Nucleus accumbens (tissue), 56 donors: ENCODE measurements at places on chromosomes 13 and 19.
A peak's percentile ranks its signal among the peaks of the same experiment; 100 is the strongest.

- DNase-seq: no peak
Measured at GRCh38 chr13:69094485-69094884, 1013.1 kb upstream of the ATXN8OS start.

- peak; percentile 40 for DNase-seq
Measured at GRCh38 chr13:113034451-113035212, 65.6 kb downstream of the MCF2L start.

DNA sequence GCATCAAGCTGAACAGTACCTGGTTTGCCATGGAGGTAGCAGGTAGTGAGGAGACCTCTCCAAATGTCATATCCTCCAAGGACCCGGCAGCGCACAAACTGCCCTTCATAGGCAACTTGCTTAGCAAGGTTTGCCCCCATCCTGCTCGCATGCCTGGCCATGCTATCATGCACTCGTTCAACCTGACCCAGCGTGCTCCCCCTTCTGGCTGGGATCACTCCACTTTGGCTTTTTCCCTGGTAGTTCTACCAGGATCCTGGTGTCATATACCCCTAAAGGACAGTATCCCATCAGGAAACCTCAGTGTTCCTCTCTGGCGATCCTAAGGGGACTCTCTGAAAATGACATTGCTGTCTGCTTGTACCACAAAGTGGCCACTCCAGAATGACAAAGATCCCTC lies 38.6 kb upstream of the ZNF30 start:
- no peak for DNase-seq

DNA sequence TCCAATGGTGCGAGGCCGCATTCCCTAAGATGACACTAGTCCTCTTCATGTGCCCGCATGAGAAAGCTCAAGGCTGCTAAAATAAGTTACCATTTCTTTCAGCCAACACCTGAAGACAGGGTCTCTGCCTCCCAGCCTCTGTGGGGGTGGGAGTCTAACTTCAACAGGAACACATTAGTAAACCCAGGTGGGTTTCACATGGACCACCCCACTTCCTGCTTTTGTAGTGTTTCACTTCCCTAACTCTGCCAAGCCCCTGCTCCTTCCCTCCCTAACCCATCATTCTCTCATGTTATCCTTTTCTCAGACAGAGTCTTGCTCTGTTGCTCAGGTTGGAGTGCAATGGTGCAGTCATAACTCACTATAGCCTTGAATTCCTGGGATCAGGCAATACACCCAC lies 783.6 kb downstream of the UQCRFS1 start:
- DNase-seq: no peak

- no peak for DNase-seq
Measured at GRCh38 chr19:13023656-13024055, 28.4 kb downstream of the NFIX start.

DNA sequence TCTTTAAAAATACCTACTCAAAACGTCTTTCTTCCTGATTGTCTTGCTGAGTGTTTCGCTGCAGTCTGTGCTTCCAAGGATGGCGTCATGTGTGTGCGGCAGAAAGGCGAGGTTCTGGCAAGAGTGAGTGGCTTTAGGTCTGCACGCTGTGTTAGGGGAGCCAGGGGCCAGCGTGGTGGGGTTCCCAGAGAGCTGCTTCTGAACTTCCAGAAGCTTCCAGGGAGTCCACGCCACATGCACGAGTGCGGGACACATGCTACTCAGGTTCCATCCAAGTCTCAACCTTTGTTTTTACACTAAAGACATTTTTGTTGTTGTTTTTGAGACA lies 67.9 kb downstream of the ATP11A start:
- DNase-seq: no peak

DNA sequence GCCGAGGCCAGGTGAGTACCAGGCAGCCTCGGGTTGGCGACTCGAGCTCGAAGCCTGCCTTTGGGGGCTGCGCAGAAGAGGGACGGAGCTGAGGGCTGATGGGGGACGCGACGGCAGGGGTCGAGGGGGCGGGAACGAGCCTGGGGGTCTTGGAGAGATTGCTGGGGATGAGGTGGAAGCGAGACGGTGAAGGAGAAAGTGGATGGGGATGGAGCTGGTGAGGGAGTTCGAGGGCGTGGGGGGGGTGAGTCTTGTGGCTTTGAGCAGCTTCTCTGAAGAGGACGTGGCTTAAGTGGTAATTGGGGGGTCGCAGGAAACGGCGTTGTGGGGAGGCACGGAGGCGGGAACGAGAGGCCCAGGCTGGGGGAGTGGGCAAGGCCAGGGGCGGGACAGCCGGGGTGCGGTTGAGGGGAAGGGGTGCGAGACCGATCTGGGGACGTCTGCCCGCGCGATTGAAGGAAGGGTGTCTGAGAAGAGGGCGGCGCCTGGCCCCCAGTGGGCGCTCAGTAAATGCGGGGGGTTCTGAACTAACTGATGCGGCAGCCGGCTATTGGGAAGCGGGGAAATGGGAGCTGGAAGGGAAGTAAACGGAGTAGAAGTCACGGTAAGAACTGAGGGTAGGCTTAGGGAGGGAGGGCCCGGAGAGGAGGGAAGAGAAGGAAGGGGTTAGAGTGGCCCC lies 426 bp downstream of the MYO9B start:
- peak; percentile 43 for DNase-seq

- no peak for DNase-seq
Measured at GRCh38 chr13:97505017-97505416, 71.0 kb downstream of the RAP2A start.

DNA sequence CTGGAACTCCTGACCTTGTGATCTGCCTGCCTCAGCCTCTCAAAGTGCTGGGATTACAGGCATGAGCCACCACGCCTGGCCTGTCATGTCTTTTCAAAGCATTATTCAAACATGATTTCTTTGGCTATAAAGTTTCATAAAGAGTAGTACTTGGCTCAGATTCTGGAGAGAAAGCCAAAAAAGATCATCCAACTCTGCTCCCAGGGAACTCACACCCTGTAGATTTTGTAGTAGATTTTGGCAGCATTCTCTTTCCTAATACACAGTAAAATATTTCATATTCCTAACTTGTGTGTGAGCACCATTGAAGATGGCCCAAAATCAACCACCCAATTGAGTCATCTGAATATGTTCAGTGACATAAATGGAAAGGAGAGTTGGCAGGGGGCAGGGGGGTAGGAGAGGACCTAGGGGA lies 48.4 kb downstream of the CAB39L start:
- no peak for DNase-seq

- peak; percentile 3 for DNase-seq
Measured at GRCh38 chr19:55189403-55189835, 9.3 kb upstream of the SYT5 start.

DNA sequence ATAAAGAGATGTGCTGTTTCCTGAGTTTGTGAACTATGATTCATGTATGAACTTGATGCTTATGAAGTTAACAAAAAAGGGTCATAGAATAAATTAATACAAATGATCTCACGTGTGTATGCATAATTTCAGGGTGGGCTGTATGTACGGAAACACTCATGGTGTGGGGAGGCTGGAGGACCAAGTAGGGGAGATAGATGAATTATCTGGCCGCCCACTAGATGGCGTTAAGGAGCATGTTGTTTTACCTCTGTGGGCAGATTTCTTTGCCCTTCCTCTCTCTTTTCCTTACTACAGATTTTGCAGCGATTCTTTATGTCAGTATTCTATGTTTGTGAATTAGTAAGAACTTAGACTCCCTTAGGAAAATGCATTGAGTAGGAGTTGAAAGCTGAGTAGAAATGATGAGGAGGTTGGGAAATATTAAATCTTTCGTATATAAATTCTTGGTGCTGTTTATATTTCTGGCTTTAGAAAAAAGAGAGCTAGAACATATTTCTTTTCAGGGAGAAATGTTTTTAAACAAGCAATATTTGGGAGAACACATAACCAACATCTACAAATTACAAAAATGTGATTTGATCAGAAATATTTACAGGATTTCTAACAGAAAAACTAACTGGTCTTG lies 47.4 kb upstream of the TMTC4 start:
- peak; percentile 16 for DNase-seq

DNA sequence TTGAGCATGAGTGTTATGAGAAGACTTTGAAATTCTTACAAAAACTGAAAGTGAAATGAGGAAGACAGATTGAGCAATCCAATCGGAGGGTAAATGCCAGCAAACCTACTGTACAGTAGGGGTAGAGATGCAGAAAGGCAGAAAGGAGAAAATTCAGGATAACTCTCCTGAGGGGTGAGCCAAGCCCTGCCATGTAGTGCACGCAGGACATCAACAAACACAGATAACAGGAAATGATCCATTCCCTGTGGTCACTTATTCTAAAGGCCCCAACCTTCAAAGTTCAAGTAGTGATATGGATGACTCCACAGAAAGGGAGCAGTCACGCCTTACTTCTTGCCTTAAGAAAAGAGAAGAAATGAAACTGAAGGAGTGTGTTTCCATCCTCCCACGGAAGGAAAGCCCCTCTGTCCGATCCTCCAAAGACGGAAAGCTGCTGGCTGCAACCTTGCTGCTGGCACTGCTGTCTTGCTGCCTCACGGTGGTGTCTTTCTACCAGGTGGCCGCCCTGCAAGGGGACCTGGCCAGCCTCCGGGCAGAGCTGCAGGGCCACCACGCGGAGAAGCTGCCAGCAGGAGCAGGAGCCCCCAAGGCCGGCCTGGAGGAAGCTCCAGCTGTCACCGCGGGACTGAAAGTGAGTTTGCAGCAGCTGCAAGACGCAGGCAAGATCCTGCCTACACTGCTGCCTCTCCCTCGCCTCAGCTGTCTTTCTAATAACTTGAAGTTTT lies at the start of gene TNFSF13B:
TNFSF13B (plus strand) TSS at position 118 of the 728 bp plus-strand sequence; CDS start at position 296, 178 bp downstream.
- DNase-seq: no peak

- DNase-seq: no peak
Measured at GRCh38 chr13:111080642-111081041, 34.5 kb upstream of the ARHGEF7 start.

DNA sequence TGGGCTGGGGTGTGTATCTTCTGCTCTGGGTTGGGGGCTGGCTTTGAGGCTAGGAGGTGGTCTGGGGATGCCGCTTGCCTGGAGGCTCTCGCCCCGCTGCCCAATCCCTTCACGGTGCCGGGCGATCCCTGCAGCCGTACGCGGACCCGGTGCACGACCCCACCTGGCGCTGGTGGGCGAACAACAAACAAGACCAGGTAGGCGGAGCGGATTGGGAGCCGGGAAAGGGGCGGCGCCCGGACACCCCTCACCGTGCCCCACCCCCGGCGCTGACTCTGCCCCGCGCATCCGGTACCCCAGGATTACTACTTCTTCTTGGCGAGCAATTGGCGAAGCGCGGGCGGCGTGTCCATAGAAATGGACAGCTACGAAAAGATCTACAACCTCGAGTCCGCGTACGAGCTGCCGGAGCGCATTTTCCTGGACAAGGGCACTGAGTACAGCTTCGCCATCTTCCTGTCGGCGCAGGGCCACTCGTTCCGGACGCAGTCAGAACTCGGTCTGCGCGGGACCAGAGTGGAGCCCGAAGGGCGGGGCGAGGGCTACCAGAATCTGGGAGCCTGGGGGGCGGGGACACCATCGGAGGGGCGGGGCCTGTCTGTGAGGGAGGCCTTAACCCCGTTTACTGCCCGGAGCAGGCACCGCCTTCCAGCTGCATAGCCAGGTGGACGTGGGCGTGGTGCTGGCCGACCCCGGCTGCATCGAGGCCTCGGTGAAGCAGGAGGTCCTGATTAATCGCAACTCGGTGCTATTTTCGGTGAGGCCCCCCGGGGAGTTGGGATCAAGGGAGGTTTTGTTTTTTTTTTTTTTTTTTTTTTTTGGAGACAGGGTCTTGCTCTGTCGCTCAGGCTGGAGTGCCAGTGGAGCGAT lies 12.1 kb upstream of the PSMD8 start:
- no peak for DNase-seq

GRCh38 chr19:3852614-3853254 lies 16.1 kb downstream of the ZFR2 start:
- no peak for DNase-seq

GRCh38 chr13:85853901-85854663 lies 54.9 kb upstream of the SLITRK6 start:
- no peak for DNase-seq

- no peak for DNase-seq
Measured at GRCh38 chr19:10295305-10295846, 5.6 kb downstream of the ICAM5 start.

GRCh38 chr13:36094478-36094877 lies 36.7 kb downstream of the DCLK1 start:
- no peak for DNase-seq

GRCh38 chr13:95480791-95481780 lies 71.4 kb upstream of the CLDN10 start:
- DNase-seq: no peak

DNA sequence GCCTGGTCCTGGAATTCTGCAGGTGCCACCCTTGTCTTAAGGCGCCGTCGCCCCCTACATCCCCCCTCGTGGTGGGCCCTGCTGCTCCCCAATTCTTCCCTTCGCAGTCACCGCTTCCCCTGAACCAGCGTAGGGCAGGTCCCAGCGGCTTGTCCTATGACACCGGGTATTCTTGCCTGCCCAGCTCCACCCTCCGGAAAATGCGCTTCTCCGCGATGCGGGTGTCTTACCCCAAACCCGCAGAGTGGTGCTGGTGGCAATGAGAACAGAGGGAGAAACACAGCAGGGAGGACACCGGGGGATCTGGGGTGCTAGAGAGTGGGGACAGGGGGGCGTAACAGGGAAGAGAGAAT lies 9.0 kb downstream of the ZNF808 start:
- no peak for DNase-seq

DNA sequence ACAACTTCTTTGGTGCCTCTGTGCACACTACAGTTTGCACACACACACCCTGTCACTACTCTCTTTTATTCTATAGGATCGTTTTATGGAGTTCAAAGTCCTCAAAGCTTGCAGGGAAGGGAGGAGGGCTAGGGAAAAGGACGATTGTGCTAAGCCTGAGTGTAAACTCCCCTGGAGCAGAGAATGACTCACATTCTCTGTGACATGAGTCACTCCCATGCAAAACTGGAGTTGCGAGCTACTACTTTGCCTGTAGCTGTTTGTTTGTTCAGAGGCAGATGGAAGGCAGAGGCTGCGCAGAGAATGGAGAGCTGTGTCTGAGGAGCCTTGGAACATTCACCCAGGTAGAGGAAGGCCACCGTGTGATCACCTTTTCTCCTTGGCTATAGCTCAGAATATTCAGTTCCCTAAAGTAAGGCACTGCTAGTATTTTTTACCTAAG lies 80.5 kb upstream of the MBNL2 start:
- DNase-seq: no peak

GRCh38 chr13:67878376-67878775 lies 648.2 kb upstream of the PCDH9 start:
- DNase-seq: no peak

- no peak for DNase-seq
Measured at GRCh38 chr13:33290421-33290965, 4.9 kb upstream of the STARD13 start.

GRCh38 chr13:26326562-26326961 lies 72.6 kb downstream of the CDK8 start:
- DNase-seq: no peak

GRCh38 chr13:30743319-30744055 lies 8.1 kb downstream of the ALOX5AP start:
- no peak for DNase-seq

DNA sequence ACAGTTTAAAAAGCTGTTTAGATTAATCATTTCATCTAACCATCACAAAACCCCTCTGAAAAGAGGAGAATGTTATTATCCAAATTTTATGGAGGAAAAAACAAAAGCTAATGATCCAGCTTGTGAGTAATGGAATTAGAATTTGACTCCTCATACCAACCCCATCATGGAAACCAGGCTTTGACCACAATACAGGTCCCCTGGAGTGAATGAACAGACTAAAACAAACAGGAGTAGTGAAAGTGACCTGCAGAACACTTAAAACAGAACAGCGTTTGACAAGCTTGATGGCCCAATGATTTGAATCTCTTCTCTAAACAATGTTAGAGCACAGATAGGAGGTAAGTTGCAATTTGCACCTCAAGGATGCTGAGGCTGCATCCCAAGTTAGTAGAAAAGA lies 230.0 kb downstream of the DCT start:
- DNase-seq: no peak

- no peak for DNase-seq
Measured at GRCh38 chr19:16457195-16457953, 14.4 kb downstream of the EPS15L1 start.
